ENCODE measurements at places on chromosomes 2 and 18.

DNA sequence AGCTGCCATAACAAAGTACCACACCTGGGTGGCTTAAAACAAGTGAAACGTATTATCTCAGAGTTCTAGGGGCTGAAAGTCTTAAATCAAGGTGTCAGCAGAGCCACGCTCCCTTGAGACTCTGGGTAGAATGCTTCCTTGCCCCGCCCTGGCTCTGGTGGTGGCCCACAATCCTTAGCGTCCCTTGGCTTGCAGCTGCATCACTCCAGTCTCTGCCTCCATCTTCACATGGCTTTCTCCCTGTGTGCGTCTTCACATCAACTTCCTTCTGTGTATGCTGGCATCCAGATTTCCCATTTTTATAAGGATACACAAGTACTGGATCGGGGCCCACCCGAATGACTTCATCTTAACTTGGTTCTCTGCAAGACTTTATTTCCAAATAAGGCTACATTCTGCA is 62.5 kb downstream of the MRO start:
- no peak for DNase-seq

GRCh38 chr2:173760553-173760952 is 204.6 kb downstream of the SP3 start:
- DNase-seq = no peak

DNA sequence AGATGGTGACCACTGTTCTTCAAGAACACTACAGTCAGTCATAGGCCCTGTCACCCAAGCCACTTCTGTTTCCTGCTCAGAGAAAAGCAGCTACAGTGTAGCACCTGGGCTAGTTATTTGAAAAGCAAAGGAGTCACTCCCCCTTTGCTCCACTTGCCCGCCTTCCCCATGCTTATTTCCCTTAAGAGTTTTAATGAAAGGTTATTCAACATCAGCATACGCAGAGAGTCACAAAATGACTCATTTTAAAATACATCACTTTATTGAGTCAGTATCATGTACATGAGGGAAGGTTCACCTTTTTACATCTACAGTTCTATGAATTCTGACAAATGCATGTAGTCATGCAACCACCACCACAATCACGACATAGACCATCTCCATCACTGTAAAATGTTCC is 71.3 kb downstream of the TNFRSF11A start:
- DNase-seq = no peak

DNA sequence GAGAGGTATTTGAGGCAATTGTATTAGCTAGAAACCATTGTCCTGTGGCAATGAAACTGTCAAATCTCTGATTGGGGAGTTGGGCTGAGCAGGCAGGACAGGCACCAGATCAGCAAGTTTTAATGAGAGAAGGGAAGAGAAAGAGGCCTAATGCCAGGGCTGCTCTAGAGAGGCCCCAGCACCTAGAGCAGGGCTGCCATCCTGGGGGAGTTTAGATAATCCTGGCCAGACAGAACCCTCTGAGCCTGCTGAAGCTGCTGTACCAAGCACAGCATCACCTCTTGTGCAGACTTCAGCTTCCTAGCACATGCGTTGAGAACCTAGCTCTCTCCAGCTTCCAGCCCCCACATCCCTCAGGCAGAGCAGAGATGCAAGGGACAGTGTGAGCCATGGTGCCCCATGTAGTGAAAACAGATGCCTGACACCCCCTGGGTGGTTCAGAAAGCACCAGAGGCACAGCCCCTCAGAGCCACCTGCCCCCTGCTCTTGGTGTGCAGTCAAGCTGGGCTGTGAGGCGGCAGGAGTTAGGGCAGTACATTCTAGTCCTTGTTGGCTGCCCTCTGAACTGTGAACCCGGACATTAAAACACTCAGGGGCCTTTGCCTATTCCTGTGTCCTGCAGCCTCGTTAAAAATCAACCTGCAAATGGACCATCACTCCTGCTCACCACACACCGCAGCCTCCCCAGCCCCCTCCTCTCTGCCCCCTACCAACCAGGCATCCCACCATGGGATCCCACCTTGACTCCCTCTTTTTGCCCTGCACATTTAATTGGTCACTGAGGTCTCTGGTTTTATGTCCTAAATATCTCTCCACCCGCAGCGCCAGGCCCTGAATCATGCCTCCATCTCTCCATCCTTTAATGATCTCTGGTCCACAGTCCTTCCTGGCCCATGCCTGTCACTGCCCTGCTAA is 52.7 kb downstream of the ADD2 start:
- DNase-seq = no peak

GRCh38 chr18:37393221-37393827 is 172.3 kb downstream of the CELF4 start:
- no peak for DNase-seq

- DNase-seq = no peak
Observed at GRCh38 chr2:61262699-61263098, 100.7 kb downstream of the C2orf74 start.

DNA sequence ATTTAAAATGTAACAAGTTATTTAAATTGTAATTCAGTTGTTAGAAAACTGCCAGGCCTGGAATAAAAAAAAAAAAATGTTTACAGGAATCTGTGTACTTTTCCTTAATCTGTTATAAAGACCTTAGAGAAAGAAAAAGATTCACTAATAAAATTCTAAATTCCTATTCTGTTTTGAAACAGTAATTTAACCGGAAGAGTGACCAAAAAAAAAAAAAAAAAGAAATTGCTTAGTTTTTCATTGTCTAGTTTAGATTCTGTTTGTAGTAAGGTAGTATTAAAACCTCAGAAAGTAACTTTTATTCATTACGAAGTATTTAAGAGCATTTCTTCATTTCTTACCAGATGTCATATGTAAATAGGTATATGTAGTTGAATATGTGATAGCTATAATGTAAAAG is 2.5 kb downstream of the REL start:
- no peak for DNase-seq

DNA sequence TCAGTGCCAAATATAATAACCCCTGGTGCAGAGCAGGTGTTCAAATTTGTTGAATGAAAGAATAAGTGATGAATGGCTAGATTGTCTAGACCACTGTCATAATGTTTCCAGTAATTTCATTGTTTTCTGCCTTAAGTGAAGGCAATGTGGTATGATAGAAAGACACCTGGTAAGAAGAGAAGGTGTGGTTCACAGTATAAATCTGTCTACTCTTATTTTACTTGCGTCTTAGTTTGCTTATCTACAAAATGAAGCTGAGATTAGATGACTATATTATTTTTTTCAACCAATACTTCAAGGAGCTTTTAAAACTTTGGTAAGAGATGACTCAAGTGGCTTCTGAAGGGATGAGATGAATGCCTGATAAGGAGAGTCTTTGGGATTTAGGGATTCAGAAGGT is 788.4 kb downstream of the EPHA4 start:
- DNase-seq = no peak

DNA sequence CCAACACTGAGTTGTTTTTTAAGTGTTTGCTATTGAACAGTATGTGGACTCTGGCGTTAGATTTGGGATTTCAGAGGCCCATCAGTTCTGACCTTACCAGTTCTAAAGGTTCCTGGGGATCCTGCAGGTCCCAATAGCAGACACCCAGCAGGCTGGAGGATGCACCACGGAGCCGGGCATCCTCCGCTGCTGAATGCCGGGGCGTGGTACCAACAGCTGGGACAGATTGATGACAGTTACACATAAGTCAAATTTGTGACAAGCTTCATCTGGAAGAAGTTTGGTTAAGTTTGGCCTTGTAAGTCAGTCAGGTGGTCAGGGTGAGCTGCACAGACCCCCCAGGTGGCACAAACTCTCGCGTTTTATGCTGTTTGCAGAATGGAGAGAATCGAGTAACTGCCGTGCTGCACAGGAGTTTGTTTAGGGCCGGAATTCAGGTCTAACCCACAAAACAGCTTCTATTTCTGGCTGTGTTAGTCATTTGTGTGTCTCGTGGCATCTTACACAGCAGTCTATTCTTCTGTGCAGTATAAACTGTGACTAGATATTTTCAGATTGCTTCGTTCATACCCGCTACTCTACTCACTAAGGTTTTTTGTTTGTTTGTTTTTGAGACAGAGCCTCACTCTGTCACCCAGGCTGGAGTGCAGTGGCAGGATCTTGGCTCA is 19.2 kb downstream of the CTDP1 start:
- DNase-seq = no peak

GRCh38 chr2:33425161-33425560 is 51.3 kb upstream of the RASGRP3 start:
- no peak for DNase-seq

DNA sequence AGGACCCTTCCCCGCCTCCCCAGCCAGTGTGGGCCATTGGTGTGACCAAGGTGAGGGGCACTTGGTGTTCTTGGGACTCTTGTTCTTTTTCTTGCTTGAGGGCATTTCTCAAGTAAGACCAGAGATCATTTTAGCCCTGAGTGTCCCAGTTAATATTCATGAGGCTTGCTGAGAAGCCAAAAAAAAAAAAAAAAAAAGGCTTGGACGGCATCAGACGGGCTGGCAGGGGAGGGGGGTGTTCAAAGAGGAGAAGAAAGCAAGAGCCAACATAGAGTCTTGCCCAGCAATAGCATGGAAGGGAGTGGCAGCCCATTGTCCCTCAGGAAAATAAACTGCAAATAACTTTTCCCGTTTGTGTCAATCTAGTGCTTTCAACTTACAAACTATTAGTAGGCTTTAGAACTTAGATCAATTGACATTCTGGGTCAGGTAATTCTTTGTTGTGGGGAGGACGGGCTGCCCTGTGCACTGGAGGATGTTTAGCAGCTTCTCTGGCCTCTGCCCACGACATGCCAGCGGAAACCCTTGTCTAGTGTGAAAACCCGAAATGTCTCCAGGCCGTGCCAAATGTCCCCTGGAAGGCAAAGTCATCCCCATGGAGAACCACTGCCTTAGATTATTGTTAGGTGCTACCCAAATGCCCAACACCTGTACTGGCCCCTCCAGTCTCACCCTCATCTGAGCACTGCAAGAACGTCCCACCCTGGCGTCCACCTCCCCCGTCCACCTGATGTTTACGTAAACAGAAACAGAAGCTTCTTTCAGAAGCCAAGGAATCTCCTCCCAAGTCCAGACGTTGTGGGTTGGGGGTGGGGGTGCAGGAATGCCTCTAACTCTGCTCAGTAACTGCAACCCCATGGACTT is 163.4 kb downstream of the BCL2 start:
- DNase-seq = no peak

DNA sequence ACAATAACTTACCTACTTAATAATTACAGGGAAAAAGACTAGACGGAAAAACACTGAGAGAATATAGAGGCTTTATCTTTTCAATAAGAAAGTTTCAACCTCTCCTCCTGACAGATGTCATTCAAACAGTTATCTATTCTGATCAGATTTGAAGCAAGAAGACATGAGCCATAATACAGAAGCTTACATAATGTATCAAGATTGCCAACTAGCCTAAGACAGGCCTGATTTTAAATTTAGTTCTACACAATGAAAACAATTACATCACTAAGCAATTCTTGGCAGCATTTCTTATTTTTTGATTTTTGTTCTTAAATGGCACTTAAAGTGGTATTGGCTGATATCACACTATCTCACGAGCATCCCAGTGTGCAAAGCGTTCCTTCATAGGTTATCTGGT is 41.6 kb downstream of the GPR155 start:
- no peak for DNase-seq

- DNase-seq = no peak
Observed at GRCh38 chr2:183927406-183928325, 670.7 kb upstream of the ZNF804A start.

DNA sequence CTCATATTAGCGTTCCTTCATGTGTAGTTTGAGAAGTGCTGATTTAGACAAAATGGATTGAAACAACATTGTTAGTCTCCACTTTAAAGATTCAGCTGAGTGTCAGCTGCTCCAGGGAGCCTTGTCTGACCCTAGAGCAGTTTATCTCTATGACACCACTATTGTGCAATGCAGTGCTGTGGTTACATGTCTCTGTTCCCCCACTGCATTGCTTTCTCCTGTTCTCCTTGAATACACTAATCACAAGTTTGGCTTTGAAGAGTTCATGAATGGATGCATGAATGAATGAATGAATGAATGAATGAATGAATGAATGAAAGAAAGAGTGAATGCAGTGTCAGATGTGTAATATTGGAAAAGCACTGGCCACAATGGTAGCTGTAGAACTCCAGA is 38.3 kb downstream of the GCG start:
- DNase-seq = no peak

DNA sequence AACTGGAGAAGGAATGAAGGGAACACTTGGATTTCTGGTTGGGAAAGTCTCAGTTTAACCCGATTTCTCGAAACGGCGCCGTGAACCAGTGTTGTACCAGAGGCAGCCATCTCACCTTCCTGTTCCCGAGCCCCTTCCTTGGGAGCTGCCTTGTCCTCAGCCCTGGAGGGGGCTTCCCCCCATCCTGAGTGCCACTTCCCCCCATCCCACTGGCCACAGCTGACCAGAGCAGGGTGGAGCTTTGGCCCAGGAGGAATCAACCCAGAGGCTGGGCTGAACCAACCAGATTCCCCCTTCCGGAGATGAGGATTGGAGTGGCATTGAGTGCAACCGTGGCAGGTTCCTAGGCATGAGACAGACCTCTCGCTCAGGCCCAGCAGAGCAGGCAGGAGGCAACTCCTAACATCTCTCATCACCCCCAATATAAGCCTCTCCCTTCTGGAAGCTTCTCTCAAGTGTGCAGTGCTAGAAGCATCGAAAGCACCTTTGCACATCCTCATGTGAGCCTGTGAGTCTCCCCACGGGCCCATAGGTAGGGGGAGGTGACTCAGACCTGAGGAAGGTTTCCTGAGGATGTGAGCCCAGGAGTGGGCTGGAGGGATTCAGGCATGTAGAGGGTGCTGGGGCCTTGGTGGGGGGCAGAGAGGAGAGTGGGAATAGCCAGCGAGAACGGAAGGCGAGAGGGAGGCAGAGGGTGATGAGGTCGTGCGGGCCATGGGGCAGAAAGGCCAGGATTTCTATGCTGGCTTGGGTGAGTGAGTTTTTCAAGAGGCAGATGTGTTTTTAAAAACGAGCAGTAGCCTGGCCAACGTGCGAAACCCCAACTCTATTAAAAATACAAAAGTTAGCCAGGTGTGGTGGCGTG is 11.9 kb downstream of the NGEF start:
- DNase-seq = no peak

DNA sequence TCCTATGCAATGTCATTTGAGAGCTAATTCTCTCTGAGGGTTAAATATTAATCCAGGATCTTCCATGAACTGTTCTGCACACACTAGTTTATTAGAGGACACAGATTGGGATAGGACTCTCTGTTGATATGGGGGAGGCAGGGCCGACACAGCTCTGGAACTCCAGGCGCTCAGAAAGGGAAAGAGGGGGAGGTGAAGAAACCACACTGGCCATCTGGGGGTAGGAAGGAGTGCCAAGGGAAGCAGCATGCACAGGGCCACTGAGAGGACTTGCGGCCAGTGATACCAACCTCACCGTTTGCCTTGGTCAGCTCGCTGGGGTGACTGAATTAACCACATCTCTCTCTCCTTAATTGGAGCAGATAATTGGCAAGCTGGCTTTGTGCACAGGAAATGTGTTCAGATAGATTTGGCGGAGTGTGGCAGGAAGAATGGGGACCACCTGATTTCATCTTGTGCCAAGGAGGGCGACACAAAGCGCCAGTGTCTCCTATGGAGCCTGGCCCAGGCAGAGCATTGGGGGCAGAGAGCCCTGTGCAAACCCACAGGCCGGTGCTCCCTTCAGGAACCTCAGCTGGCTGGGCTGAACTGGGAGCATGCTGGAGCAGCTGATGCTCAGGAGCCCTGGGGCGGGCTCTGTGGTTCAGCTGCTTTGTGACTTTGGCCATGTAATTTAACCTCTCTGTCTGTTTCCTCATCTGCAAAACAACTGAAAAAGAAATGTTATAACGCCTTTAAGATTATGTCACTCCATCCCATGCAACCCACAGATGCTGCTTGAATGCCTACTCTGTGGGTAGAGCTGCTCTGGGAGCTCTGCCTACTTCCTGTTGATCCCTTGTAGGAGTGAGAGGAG is 114.7 kb upstream of the STON1 start:
- no peak for DNase-seq

Measured in BJ (cell line).